Activated CD8-positive, alpha-beta T cell treated with anti-CD3 and anti-CD28 coated beads, Interleukin-2, amount 10 ng/mL, durations not matched to agents 7 days and 5 days (primary cell): ENCODE measurements at places on chromosomes 13 and 19. TPM values are rescaled to one million over a fixed set of nuclear protein-coding genes. Genes with fewer than 3 reads are reported as not detected.
A peak's percentile ranks its signal among the peaks of the same experiment; 100 is the strongest.

Gene USHBP1
- not detected for total RNA-seq

Gene ARHGAP45
- 433 TPM for total RNA-seq

DNA sequence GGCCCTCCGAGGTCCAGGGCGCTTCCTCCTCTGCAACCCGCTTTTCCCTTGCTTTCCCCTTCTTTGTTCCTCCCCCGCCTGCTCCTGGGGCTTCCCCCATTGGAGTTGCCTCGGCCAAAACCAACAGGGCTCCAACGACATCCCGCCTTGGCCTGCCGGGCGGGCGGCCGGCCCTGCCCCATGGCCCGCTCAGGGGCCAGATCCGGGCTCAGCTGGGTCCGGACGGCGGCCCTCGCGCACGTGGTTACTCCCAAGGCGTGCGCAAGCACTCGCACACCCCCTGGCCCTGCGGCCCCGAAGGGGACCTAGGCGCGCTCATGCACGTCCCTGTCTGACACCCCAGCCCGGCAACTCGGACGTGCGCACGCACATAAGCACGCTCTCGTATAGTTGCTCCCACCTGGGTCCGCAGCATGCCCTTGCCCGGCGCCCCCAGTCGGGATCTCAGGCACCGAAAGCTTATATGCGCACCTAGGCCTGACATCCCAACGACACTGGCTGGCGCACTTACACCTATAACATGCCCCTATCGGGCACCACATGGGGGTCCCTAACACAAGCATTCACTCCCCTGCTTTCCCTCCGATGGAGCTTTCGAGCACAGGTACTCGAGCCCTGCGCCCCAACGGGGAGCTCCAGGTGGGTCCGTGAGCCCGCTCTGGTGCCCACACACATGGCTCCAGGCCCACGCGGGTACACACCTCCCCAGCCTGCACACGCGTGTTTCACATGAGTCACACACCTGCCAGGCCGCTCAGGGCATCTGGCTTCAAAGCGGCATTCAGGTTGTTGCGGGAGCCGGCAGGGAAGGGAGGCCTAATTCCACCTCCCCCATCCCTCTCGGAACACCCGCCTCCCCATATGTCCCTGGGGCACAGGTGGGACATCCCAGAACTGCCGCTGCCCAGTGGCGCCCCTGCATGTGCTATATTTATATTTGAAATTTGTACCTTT lies 15.0 kb downstream of the NFIX start:
- DNase-seq, result no peak
- H3K4me3 ChIP-seq, result no peak overlapping the region
- no peak overlapping the region for H3K27ac ChIP-seq

Gene DNAJB1
- 110 TPM for total RNA-seq

Gene ATP8A2
- total RNA-seq, result 1.2 TPM

DNA sequence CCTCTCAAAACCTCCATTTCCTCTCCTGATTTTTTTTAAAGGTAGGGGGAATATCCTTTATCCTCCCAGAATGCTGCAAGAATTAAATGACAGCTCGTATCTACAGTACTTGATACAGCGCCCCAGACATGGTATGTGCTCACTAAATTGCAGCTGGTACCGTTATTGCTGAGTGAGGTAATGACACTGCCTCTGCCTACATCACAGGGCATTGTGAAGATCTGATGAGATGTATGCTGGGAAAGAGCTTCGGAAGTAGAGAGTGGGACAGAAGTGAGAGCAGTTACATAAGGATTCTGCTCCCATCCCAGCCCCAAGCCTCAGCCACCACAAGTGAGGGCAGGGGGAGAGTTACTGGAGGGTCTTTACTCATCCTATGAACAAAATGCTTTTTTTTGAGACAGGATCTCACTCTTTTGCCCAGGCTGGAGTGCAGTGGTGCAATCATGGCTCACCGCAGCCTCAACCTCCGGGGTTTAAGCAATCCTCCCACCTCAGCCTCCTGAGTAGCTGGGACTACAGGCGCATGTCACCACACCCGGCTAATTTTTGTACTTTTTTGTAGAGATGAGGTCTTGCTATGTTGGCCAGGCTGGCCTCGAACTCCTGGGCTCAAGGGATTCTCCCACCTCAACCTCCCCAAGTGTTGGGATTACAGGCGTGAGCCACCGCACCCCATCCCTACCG lies 1.7 kb upstream of the FKRP start:
- H3K4me3 ChIP-seq, result peak overlapping the region; percentile 94
- H3K27me3 ChIP-seq, result no peaks in the 10 kb centered on the region
- no peak for DNase-seq
- no peak overlapping the region for H3K27ac ChIP-seq
- H3K4me1 ChIP-seq, result peaks cover 53% of the 10 kb centered on the region

Gene C13orf42
- total RNA-seq, result not detected

Gene FCAR
- total RNA-seq, result not detected

Gene SHD
- not detected for total RNA-seq
